Fibroblast of skin of back (primary cell): ENCODE measurements at places on chromosomes 11 and 22.

- DNase-seq: no peak
These were observed 447.5 kb downstream of the BUD13 start for GRCh38 chr11:116325247-116325646.

- DNase-seq: peak; percentile 98
These were observed 20.6 kb downstream of the CLMP start for GRCh38 chr11:123174196-123175183.

GRCh38 chr11:70483077-70483861 lies 84.9 kb downstream of the CTTN start:
- peak; percentile 14 for DNase-seq

DNA sequence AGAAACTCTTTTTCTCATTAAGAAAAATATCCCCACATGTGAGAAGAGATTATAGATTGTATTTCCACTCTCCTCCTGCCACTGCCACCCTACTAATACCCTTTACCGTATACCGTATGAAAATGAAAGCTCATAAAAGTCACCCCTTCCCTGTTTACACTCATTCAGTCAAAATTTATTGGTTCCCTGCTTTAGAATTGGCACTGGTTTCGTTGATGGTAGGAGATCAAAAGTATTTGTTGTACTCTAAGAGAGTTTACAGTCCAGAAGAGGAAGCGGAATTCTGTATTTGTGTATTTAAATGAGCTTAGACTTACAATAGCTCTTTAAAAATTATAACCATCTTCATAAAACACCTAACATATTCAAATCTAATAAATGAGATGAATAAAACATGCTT lies 68.2 kb downstream of the BBOX1 start:
- no peak for DNase-seq

DNA sequence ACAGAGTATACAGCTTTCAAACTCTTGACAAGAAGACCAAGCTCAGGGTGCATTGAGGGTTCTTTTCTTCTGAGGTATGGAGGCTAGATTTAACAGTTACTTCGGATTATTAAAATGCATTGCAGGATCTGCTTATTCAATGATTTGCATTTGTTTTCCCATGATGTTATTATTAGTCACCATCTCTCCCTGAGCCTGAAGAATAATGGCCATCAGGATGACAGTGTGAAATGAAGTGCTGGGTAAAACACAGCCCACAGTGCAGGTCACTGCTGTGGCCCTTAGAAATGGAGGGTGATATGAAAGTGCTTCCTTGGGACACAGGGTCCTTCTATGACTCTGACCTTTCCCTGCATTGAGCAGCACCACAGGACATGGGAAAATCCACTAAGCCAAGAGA lies 40.0 kb downstream of the TECTA start:
- peak; percentile 26 for DNase-seq

DNA sequence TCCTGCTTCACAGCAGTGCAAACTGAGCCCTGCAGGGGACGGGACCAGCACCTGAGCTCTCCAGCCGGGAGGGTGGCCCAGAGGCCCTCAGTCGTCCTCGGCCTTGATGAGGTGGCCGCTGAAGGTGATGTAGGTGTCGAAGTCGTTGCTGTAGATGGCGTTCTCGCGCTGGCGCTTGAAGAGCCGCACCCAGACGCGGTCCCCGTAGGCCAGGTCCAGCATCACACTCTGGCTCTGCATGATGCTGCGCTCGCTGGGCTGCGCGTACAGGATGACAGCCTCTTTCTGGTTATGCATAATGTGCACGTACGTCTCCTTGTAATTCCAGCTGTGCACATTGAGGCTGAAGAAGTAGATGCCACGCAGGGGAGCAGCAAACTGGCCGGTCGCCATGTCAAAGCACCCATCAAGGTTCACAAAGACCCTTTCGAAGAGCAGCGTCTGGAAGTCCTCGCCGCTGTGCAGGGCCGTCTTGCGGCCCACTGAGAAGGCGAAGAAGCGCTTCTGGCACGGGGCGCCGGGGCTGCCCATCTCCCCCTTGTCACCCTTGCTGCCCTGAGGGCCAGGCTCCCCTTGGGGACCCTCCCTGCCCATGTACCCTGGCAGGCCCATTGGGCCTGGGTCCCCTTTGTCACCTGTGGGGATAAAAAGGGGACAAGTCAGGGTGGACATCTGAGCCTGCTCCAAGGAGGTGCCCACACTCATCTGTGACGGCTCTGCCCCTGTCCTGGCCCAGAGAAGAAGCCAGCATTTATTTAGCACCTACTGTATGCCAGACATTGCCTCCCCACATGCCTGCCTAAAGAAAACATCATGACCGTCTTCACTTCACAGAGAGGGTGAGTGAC lies 5.7 kb downstream of the C1QTNF6 start:
- DNase-seq: no peak

DNA sequence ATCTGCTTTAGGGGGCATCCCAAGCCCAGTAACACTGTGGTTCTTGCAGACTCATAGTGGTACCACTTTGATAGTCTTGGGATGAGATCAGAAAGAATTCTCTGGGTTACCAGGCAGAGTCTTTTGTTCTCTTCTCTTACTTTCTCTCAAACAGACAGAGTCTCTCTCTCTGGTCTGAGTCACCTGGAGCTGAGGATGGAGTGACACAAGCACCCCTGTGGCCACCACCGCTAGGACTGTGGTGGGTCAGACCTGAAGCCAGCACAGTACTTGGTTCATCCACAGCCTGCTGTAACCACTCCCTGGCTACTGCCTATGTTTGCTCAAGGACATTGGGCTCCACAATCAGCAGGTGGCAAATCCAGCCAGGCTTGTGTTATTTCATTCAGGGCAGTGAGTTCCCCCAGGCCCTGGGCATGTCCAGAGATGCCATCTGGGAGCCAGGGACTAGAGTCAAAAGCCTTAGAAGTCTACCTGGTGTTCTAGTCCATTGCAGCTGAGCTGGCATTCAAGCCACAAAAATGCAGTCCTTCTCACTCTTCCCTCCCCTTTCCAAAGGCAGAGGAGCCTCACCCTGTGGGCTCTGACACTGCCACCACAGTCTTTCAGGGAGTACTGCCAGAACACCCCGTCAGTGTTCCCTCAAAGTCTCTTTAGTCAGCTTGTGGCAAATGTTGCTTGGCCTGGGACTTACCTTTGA lies 29.9 kb downstream of the ENDOD1 start:
- no peak for DNase-seq

DNA sequence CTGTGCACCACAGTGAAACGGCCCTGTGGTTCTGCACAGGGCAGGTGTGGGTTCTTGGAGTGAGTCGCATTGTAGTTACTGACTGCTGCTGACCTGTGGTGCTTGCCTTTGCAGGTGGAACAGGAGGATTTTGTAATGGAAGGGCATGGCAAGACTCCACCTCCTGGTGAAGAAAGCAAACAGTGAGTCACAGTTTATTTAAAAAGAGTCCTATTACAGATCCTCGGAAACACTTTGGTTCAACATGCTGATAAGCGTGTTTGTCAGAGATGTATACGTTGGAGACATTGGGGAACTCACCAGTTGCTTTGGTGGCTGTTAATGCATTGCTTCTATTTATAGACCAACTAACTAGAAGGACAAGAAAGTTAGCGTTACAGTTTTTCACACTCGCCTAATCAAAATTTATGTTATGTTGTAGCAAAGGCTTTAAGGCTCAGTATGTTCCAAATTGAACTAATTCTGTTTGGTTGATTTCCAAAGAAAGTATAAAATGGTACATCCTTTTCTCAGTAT lies 21.7 kb upstream of the TNRC6B start:
- peak; percentile 38 for DNase-seq

GRCh38 chr11:123083623-123084029 lies 21.7 kb upstream of the HSPA8 start:
- DNase-seq: peak; percentile 94

DNA sequence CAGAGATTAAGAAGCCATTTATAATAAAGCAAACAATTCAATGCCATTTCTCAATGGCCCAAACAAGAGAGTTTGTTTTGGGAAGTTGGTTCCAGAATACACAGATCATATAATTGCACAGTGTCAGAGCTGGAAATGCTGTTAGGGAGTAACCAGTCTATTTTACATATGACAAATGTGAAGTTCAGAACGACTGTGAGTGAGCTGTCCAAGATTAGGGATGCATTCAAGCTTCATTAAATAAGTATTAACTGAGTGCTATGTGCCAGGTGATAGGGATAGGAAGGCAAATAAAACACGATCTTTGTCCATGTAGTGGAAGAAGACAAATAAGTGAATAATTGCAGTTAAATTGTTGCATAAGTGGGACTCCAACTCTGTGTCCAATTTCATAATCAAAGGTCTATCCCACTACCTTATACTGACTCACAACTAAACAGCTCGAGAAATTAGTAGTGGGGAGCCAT lies 33.1 kb upstream of the PICALM start:
- DNase-seq: peak; percentile 74

DNA sequence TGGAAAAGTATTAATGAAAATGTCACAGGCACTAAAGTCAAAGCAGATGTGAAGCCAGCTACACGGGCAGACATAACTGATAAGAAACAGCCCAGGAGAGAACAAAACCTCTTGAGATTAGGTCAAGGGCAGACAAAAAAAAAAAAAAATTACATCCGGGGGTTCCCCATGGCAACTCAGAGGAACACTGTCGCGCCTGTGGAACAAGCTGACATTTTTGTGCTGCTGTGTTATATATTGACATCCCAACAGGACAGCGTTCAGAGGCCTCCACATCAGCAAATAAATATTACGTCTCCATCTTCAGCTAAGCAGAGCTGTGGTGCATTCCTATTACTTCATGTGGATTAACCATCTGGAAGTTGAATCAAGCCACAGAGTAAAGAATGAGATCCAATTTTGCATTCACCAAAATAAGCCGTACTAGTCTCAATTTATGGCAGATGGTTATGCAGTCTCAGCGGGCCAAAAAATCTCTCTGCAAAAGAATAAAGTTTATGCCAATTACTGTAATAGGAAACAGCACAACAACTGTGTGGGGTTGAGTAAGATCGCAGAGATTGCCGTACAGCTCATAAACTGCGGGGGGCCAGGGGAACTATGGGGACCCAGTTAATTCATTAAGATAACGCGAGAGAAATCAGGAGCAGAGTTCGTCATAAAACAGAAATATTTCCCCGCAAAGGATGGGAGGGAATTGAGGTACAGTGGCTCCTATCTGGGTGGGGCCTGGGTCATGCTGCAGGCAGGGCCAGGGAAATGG lies 41.3 kb upstream of the MN1 start:
- peak; percentile 45 for DNase-seq

DNA sequence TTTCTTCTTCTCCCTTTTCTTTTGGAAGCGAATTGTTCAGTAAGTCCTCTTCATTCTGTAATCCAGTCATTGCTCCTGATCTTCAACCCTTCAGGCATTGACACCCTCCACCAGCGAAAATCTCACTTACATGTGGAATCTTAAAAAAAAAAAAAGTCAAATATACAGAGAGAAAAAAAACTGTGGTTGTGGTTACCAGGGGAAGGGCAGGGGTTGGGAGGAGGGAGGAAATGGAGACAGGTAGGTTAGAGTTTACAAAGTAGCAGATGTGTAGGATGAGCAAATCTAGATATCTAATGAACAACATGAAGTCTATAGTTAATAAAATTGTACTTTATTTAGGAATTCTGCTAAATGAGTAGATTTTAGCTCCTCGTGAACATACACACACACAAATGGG lies 17.7 kb upstream of the TMEM123 start:
- no peak for DNase-seq

DNA sequence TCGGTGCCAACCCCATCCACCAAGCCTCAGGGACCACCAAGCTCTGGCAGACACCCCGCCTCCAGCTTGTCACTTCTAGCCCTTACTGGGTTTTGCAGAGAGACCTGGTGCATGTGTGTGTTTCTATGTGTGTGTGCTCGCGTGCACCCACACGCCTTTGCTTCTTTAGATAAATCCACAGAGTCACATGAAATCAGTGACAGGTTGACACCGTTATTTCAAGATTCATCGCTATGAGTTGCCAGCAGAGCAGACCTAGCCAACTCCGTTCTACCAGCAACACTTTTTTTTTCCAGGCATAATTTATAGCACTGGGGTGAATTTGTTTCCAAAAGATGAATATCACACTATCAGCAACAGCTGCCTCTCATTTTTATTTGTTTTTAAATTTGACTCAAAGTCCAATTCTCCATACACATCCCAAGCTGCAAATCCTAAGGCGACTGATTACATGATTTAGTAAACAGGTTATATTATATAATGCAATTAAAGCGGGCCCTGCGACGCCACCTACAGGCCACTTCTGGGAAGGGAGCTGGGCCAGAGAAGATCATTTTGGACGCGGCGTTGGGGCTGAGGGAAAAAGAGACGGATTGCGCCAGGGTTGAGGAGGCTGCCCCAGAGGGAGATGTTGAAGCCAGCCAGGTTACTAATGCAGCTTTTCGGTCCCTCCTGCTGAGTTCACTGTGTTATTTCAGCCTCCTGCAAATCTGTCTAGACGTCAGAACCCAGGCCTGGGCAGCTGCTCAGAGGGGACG lies 150.5 kb downstream of the FEZ1 start:
- DNase-seq: peak; percentile 77

DNA sequence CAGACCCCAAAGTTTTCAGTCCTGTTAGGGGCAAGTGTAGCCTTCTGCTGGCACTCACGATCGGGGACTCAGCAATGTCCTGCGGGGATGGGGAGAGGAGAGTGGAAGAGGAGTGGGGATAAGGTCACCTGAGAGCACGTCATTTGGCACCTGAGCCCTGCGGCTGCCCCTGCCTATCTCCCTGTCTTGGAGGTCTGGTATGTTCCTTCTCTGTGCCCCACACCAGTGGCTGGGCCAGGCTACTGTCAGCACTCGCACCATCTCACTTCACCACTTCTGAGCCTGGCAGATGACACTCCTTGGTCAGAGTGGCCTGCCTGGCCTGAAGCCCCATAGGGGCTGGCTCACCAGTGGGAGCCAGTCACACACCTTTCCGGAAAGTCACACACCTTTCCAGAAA lies 20.1 kb upstream of the CHADL start:
- DNase-seq: no peak

DNA sequence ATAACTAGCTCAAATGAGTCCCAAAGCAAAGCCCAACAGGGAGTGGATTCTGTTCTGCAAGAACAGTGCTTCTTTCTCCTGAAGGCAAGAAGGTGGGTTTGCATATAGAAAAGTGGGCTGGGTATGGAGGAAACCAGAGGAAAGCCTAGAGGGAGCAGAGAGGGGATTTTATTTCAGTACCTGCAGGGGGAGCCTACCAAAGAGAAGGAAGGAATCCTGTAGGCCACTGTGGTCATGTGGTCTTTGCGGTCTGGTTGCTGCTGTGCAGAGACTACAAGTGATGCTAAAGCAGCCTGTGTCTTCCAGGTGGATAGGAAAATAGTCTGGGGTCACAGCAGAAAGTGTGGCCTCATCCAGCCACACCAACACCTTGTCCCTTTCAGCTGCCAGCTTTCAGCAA lies 33.2 kb upstream of the ZBTB16 start:
- DNase-seq: no peak

DNA sequence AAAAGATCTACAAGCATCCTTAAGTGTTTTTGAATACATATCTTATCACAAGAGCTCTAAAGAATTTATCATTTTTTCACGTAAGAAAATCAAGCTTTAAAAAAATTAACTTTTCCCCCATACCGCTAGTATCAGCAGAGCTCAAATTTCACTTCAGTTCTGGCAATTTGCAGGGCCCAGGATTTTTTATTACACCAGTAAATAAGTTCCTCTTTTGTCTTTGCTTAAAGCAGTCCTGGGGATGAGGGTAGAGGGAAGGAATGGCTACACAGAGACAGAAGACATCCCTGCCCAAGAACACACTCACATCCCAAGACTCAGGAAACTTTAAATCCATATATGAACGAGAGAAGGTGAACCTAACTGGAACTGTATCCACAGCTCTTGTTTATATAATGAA lies 22.6 kb upstream of the SORL1 start:
- no peak for DNase-seq

- no peak for DNase-seq
These were observed 40.0 kb downstream of the ZC3H12C start for GRCh38 chr11:110133160-110133559.
